Iris pigment epithelial cell (primary cell): ENCODE measurements at places on chromosomes 7 and 10.

DNA sequence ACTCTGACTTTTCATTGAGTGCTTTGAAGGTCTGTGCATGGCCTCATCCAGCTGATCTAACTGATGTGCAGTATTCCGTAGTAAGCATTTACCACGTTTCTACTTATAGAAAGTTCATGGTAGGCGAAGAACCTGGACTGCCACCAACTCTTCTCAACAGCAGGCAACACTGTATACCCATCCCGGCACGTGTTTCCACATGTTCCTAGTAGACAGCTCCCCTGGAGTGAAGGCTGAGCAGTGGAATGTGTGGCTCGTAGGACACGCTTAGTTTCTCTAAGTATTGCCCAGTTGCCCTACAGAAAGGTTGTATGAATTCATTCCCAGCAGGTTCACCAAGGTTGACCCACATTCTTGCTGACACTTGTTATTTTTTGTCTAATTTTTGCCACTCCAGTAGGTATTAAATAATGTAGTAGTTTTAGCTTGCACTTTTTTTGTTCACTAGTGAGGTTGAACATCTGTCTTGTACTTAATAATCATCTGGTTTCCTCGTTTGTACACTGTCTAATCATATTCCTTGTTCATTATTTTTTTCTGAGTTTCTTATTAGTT lies 15.2 kb downstream of the PROSER2 start:
- no peak for DNase-seq

DNA sequence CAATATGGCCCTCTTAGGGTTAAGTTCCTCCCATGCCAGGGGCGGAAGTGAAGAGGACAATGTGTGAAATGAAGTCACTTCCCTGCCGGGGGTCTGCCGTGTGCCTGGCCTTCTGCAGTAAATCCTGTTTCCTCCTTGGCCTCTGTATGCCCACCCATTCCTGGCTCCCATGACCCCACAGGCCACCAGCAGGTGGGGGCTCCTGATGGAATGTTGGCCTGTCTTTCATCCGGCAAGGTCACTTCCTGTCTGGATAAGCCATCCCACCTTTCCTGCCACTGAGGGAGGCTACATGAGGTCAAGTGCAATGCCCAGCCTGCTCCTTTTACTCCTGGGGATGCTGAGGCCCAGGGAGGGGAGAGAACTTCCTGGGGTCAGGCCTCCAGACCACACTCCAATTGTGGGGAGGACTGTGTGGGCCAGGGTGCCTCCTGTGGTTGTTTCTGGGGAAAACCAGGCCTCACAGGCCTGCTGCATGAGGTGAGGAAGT lies 22.3 kb downstream of the PALD1 start:
- no peak for DNase-seq

DNA sequence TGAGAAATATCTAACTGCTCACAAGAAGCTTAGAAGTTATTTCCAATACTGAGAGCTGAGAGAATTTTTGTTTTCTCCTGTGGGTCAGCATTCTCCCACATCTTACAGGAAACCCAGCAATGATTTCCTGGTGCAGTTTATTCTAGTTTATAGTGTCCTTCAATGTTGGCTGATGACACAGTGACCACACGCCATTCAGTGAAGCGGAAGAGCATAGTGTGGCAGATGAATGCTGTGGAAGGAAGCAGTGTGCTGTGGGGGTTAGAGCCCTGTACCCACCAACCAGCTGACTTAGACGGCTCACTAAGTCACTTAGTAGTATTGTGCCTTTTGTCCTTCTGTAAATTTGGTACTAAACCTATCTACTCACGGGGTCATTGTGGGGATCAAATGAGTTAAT lies 1.4 kb upstream of the TMEM26 start:
- no peak for DNase-seq

DNA sequence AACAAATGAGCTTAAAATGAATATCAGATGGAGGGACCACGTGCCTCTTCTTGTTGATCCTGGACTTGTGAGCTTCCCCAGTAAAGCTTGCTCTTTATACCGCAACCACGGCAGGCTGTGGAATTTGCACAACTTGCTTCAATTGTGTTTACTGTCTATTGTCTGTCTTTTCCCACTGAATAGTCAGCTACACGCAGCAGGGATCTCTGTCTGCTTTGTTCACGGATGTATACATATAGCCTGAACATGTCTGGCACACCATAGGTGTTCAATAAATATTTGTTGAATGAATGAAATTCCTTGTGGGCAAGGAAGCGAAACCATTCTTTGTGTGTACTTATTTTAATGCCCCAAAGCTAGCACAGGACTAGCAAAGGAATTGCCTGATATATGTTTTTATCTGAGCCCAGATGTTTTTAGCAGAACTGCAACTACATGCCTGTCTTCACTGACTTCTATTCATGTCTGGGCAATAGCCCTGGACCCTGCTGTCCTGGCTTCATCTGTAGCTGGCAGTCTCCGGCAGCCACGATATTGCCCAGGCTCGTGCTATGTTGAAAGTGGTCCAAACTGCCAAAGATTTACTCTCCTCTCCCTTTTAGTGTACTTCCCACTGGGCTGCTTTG lies 29.9 kb upstream of the IFRD1 start:
- peak; percentile 54 for DNase-seq

GRCh38 chr7:27122077-27122910 lies 8.3 kb downstream of the HOXA4 start:
- DNase-seq, result no peak

- DNase-seq, result no peak
These were observed 406.1 kb upstream of the AUTS2 start for GRCh38 chr7:69192134-69192533.

- DNase-seq, result peak; percentile 40
These were observed 189.2 kb upstream of the PODXL start for GRCh38 chr7:131745390-131746248.

GRCh38 chr7:94492601-94493000 lies 17.0 kb upstream of the CASD1 start:
- no peak for DNase-seq

DNA sequence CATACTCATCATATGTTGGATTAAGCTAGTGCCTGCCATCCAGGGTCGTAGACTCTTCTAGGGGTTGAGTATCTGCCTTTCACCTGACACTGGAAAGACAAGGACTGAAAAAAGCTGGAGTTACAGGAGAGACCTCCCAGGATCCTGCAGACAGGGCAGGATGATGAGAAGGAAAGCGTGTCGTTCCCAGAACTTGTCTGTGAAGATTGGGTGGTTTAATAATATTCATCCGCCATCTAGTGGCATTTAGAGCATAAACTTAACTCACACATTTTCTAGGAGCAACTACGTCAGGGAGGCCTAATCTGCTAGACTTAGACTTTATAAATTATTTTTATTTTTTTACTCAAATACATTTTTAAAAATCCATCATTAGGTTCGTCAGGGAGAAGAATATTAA lies 59.6 kb downstream of the ADRB1 start:
- DNase-seq, result peak; percentile 71

DNA sequence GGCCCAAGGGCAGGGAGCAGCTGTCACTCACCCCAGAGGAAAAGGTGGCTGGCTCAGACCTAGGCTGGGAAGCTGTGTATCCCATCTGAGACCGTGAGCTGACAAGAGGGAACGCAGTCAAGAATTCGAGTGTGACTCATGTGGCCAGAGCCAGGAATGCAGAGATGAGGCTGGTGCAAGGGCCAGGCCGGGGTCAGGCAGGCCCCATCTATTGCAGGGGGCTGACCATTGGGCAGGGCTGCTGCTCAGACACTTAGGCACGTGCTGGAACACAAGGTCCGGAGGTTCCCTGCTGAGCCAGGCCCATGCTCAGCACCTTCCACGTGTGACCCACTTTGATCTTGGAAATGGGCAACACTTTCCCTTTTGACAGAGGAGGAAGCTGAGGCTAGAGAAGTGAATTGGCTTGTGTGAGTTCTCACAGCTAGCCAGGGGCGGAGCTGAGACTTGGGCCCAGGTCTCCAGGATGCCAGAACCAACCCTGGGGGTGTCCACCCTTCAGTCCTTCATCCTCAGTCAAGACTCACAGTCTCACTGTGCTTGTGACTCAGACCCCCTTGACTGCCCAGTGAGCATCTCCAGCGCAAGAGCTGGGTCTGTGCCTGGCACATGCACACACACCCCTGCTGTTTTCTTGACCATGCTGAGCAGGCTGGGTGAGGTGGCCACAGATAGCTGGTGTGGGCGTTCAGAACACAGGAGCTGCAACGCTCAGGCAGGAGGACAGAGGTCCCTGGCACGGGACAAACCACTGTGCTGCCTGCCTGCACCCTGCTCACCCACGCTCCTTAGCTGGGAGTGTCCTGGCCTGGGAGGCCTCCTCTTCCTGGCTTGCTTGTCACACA lies 47.6 kb upstream of the PPIF start:
- DNase-seq, result peak; percentile 84

DNA sequence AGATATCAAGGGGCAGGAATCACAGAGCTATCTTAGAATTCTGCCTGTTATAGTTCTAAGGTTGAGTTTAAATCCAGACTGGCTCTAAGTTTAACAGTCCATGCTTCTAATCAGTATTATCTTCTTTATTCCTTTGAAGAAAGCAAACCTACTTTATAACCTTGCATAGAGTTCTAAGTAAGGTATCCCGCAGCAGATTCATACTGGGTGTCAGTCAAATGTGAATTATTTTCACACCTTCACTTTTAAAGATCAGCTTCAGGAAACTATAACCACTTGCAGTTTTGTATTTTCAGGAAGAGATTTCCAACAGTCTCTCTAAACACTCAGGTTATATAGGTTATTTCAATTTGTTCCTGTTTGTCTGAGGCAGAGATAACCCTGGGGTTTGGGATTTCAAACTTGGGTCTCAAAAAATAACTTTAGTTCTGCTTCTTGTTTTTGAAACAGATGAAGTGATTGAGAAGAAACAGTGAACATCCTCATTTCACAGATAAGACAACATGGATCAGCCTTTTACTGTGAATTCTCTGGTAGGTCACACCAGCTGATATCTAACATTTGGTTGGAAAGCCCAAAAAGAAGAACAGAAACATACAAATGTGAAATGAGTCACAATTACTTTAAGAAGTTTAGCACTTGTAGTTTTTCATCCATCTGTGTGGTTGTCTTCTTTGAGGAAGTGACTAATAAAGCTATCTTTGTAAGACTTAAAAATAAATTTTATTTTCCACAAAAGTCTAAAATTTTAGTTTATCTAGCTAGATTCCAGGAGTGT lies 21.4 kb downstream of the STAMBPL1 start:
- DNase-seq, result peak; percentile 77

- peak; percentile 23 for DNase-seq
These were observed 253.8 kb downstream of the CREB5 start for GRCh38 chr7:28666154-28666553.

- no peak for DNase-seq
These were observed 832 bp upstream of the TIAL1 start for GRCh38 chr10:119597405-119598186.

GRCh38 chr7:6530626-6531491 lies 20.4 kb downstream of the GRID2IP start:
- no peak for DNase-seq

GRCh38 chr10:82934947-82935346 lies 1060.0 kb downstream of the NRG3 start:
- no peak for DNase-seq

- no peak for DNase-seq
These were observed 6.3 kb upstream of the HGF start for GRCh38 chr7:81776161-81776560.

DNA sequence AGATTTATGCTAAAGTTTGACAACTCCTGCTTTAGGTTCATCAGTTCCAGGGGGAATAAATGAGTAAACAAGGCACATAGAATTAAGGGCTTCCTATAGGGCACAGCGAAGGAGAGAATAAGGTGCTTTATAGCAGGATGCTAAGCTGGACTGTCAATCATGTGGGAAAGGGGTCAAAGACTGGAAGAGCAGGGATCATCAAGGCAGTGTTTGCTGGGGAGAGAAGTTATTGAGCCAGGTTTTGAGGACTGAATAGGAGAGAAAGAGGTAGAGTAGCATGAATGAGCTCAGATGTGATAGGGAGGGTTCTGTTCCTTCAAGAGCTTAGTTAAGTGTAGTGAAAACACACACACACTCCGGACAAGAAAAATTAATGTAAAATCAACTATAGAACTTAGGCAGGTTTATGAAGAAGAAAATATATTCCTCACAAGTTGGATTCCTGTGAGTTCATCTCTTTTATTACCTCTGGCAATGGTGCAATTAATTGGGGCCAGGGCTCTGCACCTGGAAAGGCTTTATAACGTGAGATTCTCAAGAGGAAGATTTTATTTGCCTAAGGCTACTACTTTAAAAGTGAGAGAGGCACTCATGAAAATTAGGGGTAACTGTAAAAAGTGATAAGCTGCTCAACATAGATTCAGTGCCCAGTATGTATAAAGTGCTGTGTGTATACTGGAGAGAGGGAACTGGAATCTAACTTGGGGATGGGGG lies 222.4 kb downstream of the AUTS2 start:
- no peak for DNase-seq

DNA sequence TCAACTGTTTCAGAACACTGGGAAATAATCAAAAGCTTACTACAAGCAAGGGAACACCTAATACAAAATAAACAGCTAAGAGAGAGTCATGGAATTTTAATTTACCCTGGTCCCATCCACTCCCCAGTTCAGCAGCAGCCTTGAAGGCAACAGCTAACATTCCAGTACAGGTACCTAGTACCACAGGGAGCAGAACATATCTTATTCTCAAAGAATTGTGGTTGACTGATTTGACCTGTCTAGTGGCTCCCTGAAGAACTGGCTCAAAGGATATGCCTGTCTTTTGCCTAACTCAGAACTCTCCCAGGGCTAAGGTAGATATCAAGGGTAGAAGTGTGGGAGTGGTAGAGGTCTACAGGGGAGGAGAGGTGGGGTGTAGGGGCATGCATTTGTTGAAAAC lies 32.3 kb downstream of the SMURF1 start:
- DNase-seq, result no peak

DNA sequence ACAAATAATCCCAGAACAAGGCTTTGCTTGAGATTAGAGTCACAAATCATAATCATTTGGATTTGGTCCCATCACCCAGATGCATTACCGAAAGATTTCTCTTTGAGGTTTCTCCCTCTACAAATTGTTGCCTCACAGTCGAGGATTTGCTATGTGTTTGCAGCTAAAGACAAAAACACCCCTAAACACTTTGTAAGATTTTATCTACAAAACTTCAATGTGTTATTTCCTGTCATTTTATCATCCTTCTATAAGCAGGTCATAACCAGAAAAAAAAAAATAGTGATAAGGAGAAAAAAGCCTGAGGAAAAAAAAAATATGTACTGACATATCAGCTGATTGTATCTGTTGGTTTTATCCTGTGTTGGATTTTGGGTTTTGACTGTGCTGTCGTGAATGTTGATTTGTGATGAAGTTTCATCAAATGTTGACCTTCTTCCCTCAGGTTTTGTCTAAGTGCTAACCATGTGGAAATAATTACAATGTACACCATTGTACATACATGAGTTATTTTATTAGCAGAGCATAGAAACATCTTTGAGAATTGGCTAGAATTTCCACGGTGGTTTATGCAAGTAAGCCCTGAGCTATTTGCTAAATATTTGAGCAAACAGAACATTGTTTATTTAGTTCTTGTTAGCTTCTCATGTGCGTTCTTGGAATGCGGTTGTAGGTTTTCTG lies 274.4 kb downstream of the NEBL start:
- peak; percentile 56 for DNase-seq

- DNase-seq, result no peak
These were observed 35.4 kb downstream of the MYPN start for GRCh38 chr10:68144709-68145108.

GRCh38 chr7:44259547-44260457 lies 59.0 kb downstream of the YKT6 start:
- peak; percentile 95 for DNase-seq

GRCh38 chr10:100988166-100988565 lies 823 bp downstream of the TWNK start:
- no peak for DNase-seq
